OCI-M1 (cell line): ENCODE measurements at places on chromosomes 7 and 10.

GRCh38 chr7:76191783-76192240 is 9.9 kb upstream of the SRRM3 start:
- DNase-seq: peak; percentile 33

DNA sequence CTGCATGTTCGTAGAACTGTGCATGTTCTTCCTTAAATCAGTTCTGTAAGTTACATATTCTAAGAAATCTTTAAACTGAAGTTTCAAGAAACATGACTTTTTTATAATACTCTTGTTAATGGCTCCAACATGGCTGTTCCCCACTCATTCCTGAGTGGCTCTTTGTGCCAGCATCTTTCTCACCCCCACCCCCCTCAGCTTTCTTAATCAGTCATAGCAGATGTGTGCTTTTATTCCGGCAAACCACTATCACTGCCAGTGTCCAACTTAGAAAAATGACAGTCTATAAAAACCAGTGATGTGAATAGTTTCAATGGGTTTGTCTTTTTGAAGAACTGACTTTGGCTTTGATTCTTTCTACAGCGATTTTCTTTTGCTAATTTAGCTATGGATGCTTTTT is 37.6 kb downstream of the PITRM1 start:
- peak; percentile 4 for DNase-seq

DNA sequence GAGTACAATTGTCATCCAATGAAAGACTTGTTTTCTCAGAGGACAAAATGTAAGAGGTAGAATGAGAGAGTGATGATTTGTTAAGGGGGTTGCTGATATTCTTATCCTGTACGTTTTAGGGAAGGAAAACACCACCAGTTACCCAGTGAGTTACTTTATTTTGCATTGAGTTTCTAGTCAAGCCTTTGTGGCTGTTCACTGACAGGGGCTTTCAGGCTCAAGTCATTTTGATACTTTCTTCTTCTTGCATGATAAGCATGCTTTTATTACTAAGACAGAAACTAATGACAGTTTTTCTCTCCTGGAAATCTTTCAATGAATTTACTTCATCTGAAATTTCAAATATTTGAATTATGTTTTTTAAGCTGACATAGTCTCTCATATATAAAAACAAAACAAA is 710.2 kb upstream of the POM121L12 start:
- DNase-seq: no peak

- DNase-seq: no peak
These were observed 260.5 kb downstream of the SFMBT2 start for GRCh38 chr10:7150349-7150748.

DNA sequence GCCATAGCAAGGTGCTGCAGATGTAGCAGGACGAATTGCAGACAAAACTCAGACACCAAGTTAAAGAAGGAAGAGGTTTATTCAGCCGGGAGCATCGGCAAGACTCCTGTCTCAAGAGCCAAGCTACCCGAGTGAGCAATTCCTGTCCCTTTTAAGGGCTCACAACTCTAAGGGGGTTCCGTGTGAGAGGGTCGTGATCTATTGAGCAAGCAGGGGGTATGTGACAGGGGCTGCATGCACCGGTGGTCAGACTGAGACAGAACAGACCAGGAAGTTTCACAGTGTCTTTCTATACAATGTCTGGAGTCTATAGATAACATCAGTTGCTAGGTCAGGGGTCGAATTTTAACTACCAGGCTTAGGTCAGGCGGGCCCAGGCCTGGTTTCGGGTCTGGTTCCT is 222.0 kb upstream of the C7orf33 start:
- DNase-seq: no peak

DNA sequence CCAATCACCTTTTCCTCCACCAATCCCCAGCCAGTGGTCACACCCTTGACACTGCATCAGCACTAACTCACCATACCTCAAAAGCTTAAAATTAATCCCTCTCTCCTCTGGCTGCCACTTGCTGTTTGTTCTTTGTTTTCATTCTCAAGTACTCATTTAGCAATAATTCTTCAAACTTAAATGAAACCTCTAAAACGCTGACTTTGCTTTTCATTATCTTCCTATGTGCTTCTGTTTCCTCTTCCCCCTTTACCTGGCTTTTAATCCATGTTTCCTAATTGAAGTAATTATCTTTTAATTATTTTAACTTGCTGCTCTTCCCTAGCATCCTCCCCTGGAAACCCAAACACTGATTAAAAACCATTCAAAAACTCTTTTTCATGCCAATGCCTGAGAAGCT is 348.9 kb upstream of the MEOX2 start:
- no peak for DNase-seq

- DNase-seq: no peak
These were observed 384 bp upstream of the TMEM229A start for GRCh38 chr7:124033095-124033806.

DNA sequence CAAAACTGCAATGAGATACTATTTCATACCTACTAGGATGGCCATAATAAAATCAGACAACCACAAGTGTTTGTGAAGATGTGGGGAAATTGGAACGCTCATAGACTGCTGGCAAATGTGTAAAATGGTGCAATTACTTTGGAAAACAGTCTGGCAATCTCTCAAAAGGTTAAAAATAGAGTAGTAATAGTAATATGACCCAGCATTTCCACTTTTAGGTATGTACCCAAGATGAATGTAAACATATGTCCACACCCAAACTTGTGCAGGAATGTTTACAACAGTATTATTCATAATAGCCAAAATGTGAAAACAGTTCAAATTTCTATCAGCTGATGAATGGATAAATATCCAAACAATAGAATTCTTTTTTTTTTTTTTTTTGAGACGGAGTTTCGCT is 731.6 kb upstream of the ANKRD30A start:
- no peak for DNase-seq

GRCh38 chr10:124114696-124115095 is 21.3 kb upstream of the CHST15 start:
- DNase-seq: no peak

- peak; percentile 58 for DNase-seq
These were observed 36.7 kb upstream of the ABLIM1 start for GRCh38 chr10:114694752-114695151.

DNA sequence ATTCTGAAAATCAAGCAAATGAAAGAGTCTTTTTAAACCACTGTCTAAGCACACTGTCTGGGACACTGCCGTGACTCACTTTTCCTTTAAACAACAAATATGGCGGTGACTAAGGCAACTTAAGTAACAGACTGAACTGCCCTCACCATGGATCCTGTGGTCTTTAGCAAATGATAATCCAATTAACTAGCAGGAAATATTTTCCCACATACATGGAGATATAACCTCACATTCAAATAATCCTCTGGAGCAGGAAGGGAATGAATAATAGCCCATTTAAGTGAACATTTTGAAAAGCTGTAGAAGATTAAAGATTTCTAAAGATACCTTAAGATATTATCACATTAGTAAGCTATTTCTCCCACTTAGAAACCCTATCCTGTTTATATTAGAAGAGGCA is 40.3 kb upstream of the LRRC17 start:
- DNase-seq: no peak

DNA sequence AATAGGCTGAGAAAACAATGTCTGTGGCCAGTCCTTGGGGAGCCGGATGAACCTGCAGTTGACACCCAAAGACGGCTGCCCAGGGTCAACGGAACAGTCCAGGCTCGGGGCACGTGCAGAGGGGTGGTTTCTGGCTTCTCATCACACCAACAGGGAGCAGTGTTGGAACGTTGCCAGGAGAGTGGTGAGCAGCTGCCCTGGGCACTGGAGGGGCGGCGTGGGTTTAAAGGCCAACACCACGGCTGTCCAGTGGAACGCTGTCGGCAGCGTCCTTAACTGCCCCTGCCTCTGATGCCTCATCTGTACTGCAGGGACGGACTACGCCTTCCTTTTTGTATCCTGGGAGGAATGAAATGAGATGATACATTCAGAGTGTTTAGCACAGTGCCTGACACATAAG is 19.8 kb downstream of the JCAD start:
- no peak for DNase-seq

DNA sequence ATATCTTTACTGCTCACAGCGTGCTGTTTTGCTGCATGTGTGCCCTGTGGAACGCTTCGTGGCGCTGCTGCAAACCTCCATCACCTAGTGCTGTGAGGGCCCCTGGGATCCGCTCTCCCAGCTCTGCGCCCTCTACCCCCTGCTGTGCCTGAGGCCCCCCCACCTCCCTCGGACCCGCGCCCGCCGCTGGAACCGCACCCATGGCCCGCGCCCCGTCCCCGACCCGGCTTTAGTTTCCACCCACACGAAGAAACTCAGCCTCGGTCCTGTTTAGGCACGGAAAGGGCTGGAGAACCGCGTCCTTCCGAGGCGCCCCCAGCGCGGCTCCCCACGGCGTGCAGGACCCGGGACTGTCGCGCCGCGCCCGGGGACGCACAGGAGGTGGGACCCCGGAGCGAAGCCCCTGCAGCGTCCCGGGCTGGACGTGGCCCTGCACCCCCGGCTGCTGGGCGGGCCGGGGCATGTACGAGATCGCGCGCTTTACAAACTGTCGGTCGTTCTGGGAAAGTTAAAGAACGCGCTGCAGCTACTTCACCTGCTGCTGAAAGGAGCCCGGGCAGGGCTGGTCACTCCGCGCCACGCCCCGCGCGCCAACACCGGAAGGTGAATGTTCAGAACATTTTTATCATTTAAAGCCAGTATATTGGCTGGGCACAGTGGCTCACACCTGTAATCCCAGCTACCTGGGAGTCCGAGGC is 54.3 kb downstream of the BMS1 start:
- DNase-seq: no peak

DNA sequence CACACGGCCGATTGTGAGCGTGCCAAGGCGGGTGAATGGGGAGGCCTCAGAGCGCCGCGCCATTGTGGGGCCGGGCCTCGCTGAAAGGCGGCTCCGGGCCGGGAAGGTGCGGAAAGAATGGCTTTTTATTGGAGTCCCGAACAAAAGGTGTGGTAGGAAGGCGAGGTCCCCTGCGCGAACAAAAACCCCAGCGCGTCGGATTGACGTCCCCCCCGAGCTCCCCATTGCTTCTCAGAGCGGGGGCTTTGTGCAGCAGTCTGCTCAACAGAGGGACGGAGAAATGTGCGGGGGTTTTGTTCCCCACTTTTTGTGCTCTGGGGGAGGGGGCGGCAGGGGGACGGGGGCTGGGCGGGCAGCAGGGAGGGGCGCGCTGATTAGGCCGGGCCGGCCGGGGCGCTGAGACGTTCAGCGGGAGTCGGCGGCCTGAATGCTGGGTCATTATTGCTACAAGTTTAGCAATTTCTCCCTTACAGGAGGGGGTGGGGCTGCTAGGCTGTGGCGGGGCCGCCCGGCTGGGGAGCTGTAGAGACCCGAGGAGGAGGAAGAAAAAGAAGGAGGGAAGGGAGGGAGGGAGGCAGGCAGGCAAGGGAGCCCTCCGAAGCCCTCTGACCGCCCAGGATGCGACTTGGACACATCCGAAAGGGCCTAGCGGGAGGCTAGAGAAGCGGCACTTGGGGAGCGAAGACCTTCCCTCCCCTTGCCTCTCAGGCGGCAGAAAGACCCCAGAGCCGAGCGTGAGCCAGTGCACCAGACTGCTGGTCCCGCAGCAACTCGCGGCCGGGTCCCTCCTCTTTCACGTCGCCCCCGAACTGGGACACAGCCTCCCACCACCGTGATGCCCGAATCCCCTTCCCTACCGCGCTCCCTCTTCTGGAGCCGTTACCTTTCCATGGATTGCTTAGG is 4.6 kb downstream of the NKX2-3 start:
- DNase-seq: no peak

- peak; percentile 3 for DNase-seq
These were observed 253.9 kb downstream of the PPP1R3A start for GRCh38 chr7:113664867-113665266.

DNA sequence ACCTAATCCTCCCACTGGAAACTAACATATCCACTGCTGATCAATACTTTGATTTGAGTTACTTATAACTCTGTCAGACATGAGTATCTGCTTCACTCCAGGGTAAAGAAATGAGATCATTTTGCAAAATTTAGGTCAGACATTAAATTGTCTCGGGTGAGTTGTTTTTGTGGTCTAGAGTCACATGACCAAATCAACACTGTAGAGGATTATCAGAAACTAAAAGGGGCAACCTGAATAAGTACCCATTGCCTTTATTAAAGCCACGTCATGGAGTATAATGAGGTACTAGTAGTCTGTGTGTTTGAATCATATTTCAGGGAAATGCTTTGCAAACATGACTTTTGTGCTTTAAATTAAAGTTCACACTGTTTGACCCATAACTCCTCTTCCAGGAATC is 107.7 kb upstream of the ADO start:
- no peak for DNase-seq

GRCh38 chr7:25989140-25989705 is 162.8 kb upstream of the NFE2L3 start:
- DNase-seq: no peak

DNA sequence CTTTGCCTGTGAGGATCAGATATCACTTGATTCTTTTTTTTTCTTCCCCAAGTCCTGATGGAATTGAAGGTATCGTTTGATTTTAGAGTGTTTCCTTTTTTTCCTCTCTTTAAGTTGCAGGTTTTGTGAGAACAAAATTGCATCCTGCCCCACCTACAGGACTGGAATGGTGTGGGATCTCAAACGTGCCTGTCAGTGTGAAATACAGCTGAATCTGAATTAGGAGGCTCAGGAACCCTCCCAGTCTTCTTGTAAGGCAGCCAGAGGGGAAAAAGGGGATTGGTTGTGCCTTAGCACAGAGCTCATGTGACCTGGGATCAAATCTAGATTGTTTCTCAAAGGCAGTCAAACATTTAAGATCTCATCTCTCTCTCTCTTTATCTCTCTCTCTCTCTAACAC is 32.7 kb upstream of the KLHL7 start:
- no peak for DNase-seq

- peak; percentile 56 for DNase-seq
These were observed 21.8 kb downstream of the PWWP2B start for GRCh38 chr10:132418527-132419416.

GRCh38 chr7:43568529-43568928 is 14.4 kb upstream of the STK17A start:
- no peak for DNase-seq

DNA sequence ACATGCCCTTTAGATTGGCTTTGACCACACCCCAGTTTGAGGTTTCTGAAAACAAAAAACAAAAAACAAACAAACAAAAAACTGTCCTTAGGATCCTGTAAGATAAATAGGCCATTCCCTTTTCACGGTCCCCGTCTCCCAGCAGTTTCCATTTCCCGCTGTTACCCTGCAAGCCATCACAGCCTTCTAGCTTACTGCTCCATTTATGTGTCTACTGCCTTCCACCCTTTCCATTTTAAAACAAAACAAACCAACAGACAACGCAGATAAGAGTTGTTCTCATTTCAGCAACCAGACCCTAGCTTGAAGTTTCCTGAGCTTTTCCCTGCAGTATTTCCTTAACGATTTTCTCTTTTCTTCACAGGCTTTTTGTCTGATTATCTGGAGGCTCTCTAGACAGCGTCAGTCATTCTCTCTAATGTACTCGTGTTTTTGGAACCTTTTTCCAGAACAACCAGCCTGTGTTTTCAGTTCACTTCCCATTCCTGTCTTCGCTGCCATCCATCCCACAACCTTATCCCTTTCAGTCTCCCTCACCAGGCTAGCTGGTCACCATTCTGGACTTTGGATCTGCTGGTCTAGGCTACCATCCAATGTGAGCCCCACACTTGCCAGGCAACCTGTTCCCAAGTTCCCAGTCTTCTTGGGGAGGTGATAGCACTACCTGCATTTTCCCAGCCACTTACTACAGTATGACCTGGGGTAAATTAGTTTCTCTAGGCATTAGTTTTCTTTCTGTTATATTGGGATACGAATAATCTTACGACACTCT is 317.3 kb upstream of the FZD1 start:
- no peak for DNase-seq
